ENCODE measurements at places on chromosomes 2 and 18. TPM values are rescaled to one million over a fixed set of nuclear protein-coding genes. Genes with fewer than 3 reads are reported as not detected.
A peak's percentile ranks its signal among the peaks of the same experiment; 100 is the strongest.

- H3K4me3 ChIP-seq = no peak overlapping the region
- H3K4me1 ChIP-seq = no peaks in the 10 kb centered on the region
- no peaks in the 10 kb centered on the region for H3K27me3 ChIP-seq
- no peak overlapping the region for H3K27ac ChIP-seq
- no peak for DNase-seq
- no peaks in the 10 kb centered on the region for H3K36me3 ChIP-seq
Measured at GRCh38 chr2:225170162-225170561, 127.9 kb upstream of the DOCK10 start.

DNA sequence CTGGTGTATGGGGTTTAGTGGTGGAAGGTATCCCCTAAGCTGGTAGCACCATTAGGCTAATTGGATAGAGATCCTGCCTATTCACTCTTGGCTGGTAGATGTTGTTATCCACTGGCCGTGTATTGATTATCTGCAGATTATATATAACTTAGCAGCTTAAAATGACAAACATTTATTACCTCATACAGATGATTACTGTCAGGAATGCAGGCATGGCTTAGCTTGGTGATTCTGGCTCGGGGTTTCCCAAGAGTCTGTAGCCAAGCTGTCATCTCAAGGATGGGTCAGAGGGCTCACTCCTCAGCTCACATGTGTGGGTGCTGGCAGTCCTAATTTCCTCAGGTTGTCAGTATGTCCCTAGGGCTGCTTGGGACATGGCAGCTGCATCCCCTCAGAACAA, 465.8 kb downstream of the PARD3B start:
- H3K27ac ChIP-seq = no peak overlapping the region
- H3K4me3 ChIP-seq = no peak overlapping the region
- no peak for DNase-seq
- no peaks in the 10 kb centered on the region for H3K36me3 ChIP-seq
- no peaks in the 10 kb centered on the region for H3K27me3 ChIP-seq

DNA sequence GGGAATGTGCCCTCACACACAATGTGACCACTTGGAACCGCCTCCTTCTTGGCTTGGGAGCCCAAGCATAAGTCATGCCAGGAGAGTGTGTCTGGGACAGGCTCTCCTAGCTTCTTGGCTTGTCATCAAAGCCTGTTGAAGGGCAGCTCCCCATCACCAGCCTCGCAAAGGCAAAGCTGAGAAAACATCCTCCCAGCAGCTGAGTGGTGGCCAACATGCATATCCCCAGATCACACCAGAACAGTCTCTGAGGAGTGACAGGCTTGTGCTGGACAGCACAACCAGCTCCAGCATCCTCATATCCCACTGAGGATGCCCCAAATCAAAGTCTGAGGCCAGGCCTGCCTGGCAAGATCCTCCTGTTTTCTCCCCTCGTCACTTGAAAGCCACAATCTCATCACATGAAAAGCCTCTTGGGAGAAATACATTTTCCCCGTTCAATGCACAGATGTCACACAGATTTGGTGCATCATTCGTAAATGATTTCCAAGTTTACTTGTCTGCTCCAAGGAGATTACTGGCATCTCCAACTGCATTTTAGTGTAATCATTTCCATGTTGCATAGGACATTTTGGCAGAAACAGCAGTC, 269.3 kb downstream of the TTC32 start:
- peaks cover 19% of the 10 kb centered on the region for H3K4me1 ChIP-seq
- H3K27me3 ChIP-seq = no peaks in the 10 kb centered on the region
- peak overlapping the region; percentile 8 for H3K27ac ChIP-seq

ATP6V1C2 gene
- not detected for total RNA-seq

DNA sequence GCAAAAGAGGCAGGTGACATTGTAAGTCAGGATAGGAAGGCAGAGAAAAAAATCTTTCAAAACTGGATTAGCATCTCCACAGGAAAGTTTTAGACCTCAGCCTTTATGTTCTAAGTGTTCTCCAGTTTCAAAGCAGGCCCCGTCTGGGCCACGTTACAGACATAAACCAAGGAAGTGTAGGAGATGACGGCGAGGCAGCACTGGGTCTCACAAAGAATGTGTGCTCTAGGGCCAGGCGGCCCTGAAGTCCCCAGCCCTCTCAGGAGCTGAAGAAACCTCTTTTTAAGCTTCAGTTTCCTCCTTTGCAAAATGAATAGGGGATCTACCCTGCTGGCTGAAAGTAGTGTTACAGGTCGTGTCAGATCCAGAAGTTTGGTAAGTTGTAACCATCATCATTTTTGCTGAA, 81.7 kb downstream of the SPRED2 start:
- H3K4me3 ChIP-seq = no peak overlapping the region
- H3K36me3 ChIP-seq = no peaks in the 10 kb centered on the region
- no peak overlapping the region for H3K27ac ChIP-seq
- H3K27me3 ChIP-seq = no peaks in the 10 kb centered on the region
- peaks cover 18% of the 10 kb centered on the region for H3K4me1 ChIP-seq

GRCh38 chr18:23281626-23282436, 146.5 kb downstream of the CABLES1 start:
- H3K36me3 ChIP-seq = no peaks in the 10 kb centered on the region
- DNase-seq = peak; percentile 17
- no peaks in the 10 kb centered on the region for H3K27me3 ChIP-seq
- no peak overlapping the region for H3K4me3 ChIP-seq
- no peak overlapping the region for H3K27ac ChIP-seq

- DNase-seq = no peak
- H3K27me3 ChIP-seq = no peaks in the 10 kb centered on the region
- peak overlapping the region; percentile 57 for H3K27ac ChIP-seq
Measured at GRCh38 chr2:68767031-68767961, 32.7 kb downstream of the ARHGAP25 start.

IL1B gene
- 0.66 TPM for total RNA-seq

SLC25A52 gene
- not detected for total RNA-seq

GRCh38 chr2:46375566-46376125, 78.4 kb downstream of the EPAS1 start:
- no peak for DNase-seq
- no peaks in the 10 kb centered on the region for H3K36me3 ChIP-seq
- H3K27ac ChIP-seq = no peak overlapping the region
- H3K27me3 ChIP-seq = no peaks in the 10 kb centered on the region

DNA sequence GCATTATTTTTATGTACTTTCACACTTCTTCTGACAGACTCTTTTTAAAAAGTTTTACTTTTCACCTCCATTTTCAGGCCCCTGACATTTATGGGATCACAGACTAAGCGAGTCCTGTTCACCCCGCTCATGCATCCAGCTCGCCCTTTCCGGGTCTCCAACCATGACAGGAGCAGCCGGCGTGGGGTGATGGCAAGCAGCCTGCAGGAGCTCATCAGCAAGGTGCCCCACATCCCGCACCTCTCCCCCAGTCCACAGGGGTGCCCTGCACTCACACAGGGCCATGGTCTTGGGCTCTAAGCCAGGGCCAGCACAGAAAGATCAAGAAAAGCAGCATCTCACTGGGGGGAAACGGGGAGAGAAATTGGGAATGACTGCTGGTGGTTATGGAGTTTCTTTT, 8.6 kb downstream of the CIDEA start:
- H3K27ac ChIP-seq = no peak overlapping the region
- no peaks in the 10 kb centered on the region for H3K36me3 ChIP-seq
- no peak for DNase-seq
- no peaks in the 10 kb centered on the region for H3K27me3 ChIP-seq
- no peaks in the 10 kb centered on the region for H3K4me1 ChIP-seq

GRCh38 chr2:240837621-240838020, 17.6 kb upstream of the KIF1A start:
- DNase-seq = no peak
- no peak overlapping the region for H3K27ac ChIP-seq
- no peak overlapping the region for H3K4me3 ChIP-seq
- H3K36me3 ChIP-seq = no peaks in the 10 kb centered on the region
- H3K27me3 ChIP-seq = peaks cover 15% of the 10 kb centered on the region

DNA sequence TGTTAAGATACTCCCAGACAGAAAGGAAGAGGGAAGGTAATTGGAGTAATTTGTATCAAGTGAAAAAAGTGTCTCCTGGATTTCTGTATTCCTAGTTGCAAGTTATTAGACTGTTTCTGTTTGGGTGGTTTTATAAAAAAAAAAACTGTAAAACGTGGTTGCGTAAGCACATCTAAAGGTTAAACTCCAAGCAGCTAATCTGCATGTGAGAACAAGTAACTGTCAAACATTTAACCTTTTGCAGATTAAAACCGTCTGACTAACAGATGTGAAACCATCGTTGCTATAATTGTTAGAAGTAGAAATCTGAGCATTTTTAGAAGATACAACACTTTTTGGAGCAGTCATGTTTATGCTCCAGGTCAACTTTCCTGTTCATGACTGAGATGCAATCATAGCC, 72.3 kb downstream of the AFF3 start:
- H3K4me1 ChIP-seq = no peaks in the 10 kb centered on the region
- no peak for DNase-seq
- no peaks in the 10 kb centered on the region for H3K27me3 ChIP-seq
- H3K4me3 ChIP-seq = no peak overlapping the region
- no peaks in the 10 kb centered on the region for H3K36me3 ChIP-seq

POTEC gene
- not detected for total RNA-seq

DNA sequence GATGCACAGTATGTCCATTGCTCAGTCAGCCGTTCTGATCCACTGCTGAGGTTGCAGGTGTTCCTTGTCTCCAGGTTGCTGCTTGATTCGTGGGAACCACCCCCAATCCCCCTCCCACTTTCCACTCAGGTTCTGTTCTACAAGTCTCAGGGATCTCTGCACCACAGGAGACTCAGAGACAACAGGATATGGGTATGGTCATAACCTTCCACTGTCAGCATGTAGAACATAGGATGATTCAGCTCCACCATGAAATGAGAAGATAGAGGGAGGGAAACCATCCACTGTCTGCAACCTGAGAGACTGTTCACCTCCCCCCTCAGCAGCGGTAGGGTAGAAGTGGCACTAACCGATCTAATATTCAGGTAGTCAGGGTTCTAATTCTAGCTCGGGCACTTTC, 19.0 kb upstream of the KLF7 start:
- H3K4me3 ChIP-seq = no peak overlapping the region
- H3K27ac ChIP-seq = no peak overlapping the region
- H3K4me1 ChIP-seq = no peaks in the 10 kb centered on the region
- H3K36me3 ChIP-seq = no peaks in the 10 kb centered on the region
- no peak for DNase-seq

- no peak overlapping the region for H3K4me3 ChIP-seq
- H3K27me3 ChIP-seq = no peaks in the 10 kb centered on the region
- no peak overlapping the region for H3K27ac ChIP-seq
- no peak for DNase-seq
- H3K4me1 ChIP-seq = no peaks in the 10 kb centered on the region
Measured at GRCh38 chr18:44507729-44508325, 172.9 kb upstream of the SETBP1 start.

RMND5A gene
- total RNA-seq = 48.2 TPM

GRCh38 chr18:64199581-64199980, 50.7 kb upstream of the LINC00305 start:
- H3K36me3 ChIP-seq = no peaks in the 10 kb centered on the region
- no peak overlapping the region for H3K4me3 ChIP-seq
- H3K27me3 ChIP-seq = no peaks in the 10 kb centered on the region

ANO7 gene
- total RNA-seq = not detected

SLC11A1 gene
- total RNA-seq = 15.0 TPM

EGR4 gene
- not detected for total RNA-seq

GRCh38 chr18:79355433-79356335, 40.0 kb upstream of the NFATC1 start:
- H3K27ac ChIP-seq = no peak overlapping the region
- H3K4me1 ChIP-seq = no peaks in the 10 kb centered on the region
- H3K36me3 ChIP-seq = peaks cover 42% of the 10 kb centered on the region

PROKR1 gene
- total RNA-seq = not detected

DNA sequence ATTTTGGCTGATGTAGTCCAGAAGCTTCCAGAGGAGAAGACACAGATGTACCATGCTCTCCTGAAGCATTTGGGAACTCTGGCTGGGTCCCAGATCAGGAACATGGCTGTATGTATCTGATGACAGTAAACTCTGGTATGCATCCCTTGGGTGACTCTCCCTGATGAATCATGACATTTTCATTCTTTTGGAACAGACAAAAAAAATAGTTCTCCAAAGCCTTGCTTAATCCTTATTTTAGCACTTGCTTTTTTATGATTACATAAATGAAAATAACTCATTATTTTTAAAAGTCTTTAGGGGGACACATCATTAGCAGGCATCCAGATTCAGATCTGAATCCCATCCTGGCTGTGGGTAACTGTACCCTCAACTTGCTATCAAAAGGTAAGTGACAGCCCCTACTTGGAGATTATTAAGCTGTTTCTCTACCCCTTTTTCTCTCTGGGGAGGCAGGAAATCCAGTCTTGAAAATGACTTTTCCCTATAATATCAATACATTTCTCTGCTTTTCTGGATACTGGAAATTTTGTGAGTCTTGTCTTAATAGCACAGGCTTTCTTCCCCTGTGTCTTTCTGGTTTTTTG, 23.3 kb downstream of the AOX1 start:
- H3K4me1 ChIP-seq = no peaks in the 10 kb centered on the region
- no peaks in the 10 kb centered on the region for H3K36me3 ChIP-seq

DNA sequence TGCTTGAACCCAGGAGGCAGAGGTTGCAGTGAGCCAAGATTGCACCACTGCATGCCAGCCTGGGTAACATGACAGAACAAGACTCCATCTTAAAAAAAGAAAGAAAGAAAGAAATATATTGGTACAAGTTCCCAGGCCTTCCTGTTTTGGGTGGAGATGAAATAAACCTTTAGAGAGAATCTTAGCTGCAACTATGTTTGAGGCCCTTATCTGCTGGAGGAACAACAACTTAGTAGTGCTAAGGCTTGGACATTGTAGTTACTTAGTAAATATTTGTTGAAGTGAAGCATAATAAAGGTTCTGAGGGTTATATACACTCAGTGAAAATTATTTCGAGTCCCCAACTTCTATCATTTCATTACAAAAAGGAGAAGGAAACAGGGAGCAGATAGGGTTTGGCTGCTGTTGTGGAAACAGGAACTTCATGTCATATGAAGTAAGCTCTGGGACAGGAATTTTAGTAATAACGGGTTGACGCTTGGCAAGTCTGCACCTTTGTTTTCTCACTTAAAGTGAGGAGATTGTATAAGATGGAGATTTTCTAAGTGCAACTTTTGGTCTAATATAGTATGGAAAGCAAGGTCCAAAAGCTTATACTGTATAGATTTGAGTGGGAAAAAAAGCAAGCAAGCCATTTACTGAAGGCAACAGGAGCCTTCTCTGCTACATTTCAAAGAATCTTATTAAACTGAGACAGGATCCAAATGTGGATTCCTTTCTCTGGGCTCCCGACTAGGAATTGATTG, 40.0 kb upstream of the AGPS start:
- peak overlapping the region; percentile 40 for H3K27ac ChIP-seq
- H3K27me3 ChIP-seq = no peaks in the 10 kb centered on the region
- H3K4me1 ChIP-seq = peaks cover 8% of the 10 kb centered on the region

RTP5 gene
- total RNA-seq = not detected

ELOA2 gene
- not detected for total RNA-seq

COL5A2 gene
- total RNA-seq = 60.9 TPM

CDH19 gene
- 21.2 TPM for total RNA-seq

DAW1 gene
- not detected for total RNA-seq

- no peaks in the 10 kb centered on the region for H3K4me1 ChIP-seq
- no peak overlapping the region for H3K27ac ChIP-seq
- H3K27me3 ChIP-seq = no peaks in the 10 kb centered on the region
- no peak for DNase-seq
Measured at GRCh38 chr2:46202987-46203386, 94.2 kb upstream of the EPAS1 start.

GPR45 gene
- not detected for total RNA-seq

GAD1 gene
- total RNA-seq = not detected

RIT2 gene
- not detected for total RNA-seq

SDC1 gene
- 1.5 TPM for total RNA-seq

All from sigmoid colon (tissue), 7 donors.